ENCODE measurements at places on chromosomes 4 and X.
A peak's percentile ranks its signal among the peaks of the same experiment; 100 is the strongest.

- H3K4me3 ChIP-seq, result no peak overlapping the region
- H3K27me3 ChIP-seq, result no peaks in the 10 kb centered on the region
- DNase-seq, result no peak
- no peak overlapping the region for H3K27ac ChIP-seq
- no peaks in the 10 kb centered on the region for H3K36me3 ChIP-seq
These were observed 82.5 kb upstream of the LCORL start for GRCh38 chr4:18103876-18104605.

DNA sequence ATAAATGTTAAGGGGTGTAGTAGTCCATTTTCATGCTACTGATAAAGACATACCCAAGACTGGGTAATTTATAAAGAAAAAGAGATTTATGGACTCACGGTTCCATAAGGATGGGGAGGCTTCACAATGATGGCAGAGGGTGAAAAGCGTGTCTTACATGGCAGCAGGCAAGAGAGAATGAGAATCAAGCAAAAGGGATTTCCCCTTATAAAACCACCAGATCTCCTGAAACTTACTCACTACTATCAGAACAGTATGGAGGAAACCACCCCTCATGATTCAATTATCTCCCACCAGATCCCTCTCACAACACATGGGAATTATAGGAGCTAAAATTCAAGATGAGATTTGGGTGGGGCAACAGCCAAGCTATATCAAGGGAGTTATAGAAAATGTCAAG, 329.2 kb downstream of the DTHD1 start:
- no peak overlapping the region for H3K4me3 ChIP-seq
- no peaks in the 10 kb centered on the region for H3K27me3 ChIP-seq
- H3K27ac ChIP-seq, result no peak overlapping the region
- no peaks in the 10 kb centered on the region for H3K36me3 ChIP-seq
- H3K4me1 ChIP-seq, result no peaks in the 10 kb centered on the region

DNA sequence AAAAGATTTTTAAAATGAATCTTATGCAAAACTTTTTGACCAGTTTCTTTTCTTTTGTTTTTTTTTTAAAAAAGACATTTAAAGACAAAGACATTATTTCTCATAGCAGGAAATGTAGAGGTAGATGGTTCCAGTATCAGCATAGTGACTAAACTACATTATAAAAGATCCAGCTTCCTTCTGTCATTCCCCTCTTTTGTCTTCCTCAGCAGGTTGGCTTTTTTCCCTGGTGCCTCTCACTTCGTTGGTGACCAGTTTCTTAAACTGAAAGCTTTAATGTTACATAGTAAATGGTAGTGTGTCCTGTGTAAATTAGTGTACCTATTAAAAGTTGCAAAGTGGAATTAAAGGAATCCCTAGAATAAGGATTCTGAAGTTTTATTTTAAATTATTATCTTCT, 36.1 kb downstream of the DCK start:
- H3K4me1 ChIP-seq, result peaks cover 11% of the 10 kb centered on the region
- no peak overlapping the region for H3K27ac ChIP-seq
- no peak overlapping the region for H3K4me3 ChIP-seq
- peaks cover 17% of the 10 kb centered on the region for H3K36me3 ChIP-seq
- no peak for DNase-seq

- no peaks in the 10 kb centered on the region for H3K4me1 ChIP-seq
- no peak for DNase-seq
- no peaks in the 10 kb centered on the region for H3K36me3 ChIP-seq
These were observed 484.5 kb downstream of the PACRGL start for GRCh38 chr4:21184788-21185187.

DNA sequence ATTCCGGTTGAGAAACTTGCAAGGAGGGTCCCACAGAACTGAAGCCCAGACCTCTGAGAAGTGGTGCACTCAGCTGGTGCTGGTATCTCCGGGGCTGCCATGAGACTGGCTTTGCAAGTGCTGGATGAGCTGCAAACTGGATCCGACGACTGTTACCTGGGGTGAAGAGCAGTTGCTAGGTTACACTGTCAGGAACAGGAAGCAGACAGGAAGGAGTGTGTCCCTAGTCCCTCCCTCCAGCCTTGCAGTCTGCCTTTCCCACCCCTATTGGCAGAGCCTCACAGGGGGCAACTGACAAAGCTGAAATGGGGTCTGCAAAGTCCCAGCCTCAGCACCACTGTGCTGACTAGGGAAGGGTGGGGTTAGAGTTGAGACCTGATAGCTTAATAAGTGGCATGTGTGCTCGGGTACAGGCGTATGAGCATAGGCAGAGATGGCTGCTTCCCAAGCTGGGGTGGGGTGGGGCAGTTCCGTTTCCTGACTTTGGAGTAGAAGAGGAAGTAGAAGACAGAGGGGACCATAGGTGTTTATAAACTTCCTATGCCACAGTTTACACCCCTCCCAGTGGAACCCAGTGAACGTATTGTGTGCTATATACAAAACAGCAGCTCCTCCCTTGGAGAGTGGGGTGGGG, 18.0 kb downstream of the PPEF1 start:
- H3K36me3 ChIP-seq, result no peaks in the 10 kb centered on the region
- no peak overlapping the region for H3K4me3 ChIP-seq
- H3K4me1 ChIP-seq, result peaks cover 5% of the 10 kb centered on the region
- no peaks in the 10 kb centered on the region for H3K27me3 ChIP-seq
- no peak overlapping the region for H3K27ac ChIP-seq

GRCh38 chrX:23356189-23356588, 21.5 kb downstream of the PTCHD1 start:
- no peaks in the 10 kb centered on the region for H3K27me3 ChIP-seq
- no peaks in the 10 kb centered on the region for H3K4me1 ChIP-seq
- H3K36me3 ChIP-seq, result no peaks in the 10 kb centered on the region
- no peak for DNase-seq

GRCh38 chr4:65670331-65671031, at the start of gene EPHA5:
TSS of gene EPHA5 (minus strand) at chr4:65670489. CDS start at chr4:65669742, 747 bp downstream.
- peak within 1 kb of the TSS; percentile 72 for H3K4me3 ChIP-seq
- H3K36me3 ChIP-seq, result no peaks in the 10 kb centered on the region
- peaks cover 87% of the 10 kb centered on the region for H3K27me3 ChIP-seq
- H3K4me1 ChIP-seq, result peaks cover 25% of the 10 kb centered on the region
- peak within 1 kb of the TSS; percentile 31 for H3K27ac ChIP-seq

DNA sequence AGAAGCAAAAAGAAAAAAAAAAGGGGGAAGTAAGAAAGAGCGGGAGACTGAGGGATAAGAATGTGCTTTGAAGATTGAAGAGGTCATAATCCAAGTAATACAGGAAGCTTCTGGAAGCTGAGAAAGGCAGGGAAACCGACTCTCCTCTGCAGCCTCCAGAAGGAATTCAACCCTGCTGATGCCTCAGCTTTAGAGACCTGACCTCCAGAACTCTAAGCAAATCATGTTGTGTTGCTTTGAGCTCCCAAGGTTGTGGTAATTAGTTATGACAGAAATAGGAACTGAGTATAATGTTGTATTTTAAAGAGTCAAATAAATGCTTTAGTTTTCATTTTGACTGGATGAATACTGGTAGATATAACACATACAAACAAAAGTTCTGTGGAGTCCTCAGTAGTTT, 48.0 kb upstream of the FAT1 start:
- no peak for DNase-seq
- peaks cover 4% of the 10 kb centered on the region for H3K27me3 ChIP-seq
- peaks cover 6% of the 10 kb centered on the region for H3K4me1 ChIP-seq
- no peaks in the 10 kb centered on the region for H3K36me3 ChIP-seq
- H3K27ac ChIP-seq, result no peak overlapping the region

DNA sequence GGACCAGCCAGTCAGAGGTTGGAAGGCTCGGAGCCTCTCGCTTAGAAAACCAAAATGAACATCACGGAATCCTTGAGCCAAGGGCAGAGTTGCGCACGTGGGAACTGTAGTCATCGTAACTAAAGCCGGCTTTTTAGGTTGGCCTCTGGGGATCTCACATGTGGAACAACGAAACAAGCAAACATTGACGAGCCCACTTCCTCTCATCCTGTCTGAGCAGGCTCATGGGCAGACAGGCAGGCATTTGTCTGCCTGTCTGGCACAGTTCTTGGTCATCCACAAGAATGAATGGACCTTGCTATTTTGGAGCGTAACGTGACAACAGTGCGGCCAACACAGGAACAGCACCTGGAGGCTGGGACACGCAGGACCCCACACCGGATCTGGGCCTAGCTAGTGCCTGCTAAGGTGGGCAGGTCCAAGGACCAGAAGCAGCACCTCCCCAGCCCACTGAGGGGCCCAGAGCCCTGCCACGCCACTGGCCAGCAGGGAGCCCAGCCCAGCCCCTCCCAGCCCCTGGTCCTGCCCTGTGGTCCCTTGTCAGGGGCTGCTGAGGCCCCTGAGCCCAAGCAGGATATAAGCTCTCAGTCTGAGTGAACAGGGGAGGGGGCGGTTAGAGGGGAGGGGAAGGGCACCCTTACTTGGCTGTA, 9.2 kb upstream of the TREX2 start:
- no peaks in the 10 kb centered on the region for H3K27me3 ChIP-seq
- peaks cover 10% of the 10 kb centered on the region for H3K36me3 ChIP-seq
- H3K4me1 ChIP-seq, result peaks cover 2% of the 10 kb centered on the region

DNA sequence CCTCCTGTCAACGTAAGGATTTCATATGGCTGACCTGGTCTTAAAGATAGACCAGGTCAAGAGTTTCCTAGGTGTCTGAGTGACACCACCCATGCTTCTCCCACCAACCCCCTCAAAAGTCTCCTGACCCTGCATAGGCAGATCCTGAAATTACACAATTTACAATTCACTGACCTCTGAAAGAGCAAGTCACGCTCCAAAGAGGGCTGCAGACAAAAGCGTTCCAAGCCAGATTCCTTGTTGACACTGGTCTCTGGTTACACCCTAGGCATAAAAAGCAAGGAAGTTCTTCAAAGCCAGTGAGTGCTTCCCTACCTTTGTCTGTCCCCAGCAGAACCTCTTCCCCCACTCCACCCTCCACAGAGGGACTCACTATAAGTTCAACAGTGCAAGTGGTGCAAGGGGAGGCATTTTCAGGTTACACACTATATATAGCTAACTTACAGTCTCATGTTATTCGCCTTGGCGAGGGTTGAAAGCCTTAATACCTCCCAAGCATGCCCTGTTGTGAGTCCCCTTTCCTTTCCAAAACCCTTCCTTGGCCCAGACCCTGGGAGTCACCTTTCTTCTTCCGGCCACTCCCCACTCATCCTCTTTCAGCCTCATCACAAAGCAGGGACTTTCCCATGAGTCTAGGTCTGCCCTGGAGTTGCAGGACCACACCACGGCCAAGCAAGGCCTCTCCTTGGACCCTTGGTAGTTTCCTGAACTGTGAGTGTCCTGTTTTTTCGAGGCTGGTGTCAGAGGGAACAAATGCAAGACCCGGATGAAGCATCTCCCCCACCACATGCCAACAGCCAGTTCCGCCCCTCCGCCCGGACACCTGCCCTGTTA, 58.0 kb upstream of the KLF3 start:
- H3K4me1 ChIP-seq, result peaks cover 18% of the 10 kb centered on the region
- H3K27me3 ChIP-seq, result no peaks in the 10 kb centered on the region
- H3K36me3 ChIP-seq, result peaks cover 2% of the 10 kb centered on the region

DNA sequence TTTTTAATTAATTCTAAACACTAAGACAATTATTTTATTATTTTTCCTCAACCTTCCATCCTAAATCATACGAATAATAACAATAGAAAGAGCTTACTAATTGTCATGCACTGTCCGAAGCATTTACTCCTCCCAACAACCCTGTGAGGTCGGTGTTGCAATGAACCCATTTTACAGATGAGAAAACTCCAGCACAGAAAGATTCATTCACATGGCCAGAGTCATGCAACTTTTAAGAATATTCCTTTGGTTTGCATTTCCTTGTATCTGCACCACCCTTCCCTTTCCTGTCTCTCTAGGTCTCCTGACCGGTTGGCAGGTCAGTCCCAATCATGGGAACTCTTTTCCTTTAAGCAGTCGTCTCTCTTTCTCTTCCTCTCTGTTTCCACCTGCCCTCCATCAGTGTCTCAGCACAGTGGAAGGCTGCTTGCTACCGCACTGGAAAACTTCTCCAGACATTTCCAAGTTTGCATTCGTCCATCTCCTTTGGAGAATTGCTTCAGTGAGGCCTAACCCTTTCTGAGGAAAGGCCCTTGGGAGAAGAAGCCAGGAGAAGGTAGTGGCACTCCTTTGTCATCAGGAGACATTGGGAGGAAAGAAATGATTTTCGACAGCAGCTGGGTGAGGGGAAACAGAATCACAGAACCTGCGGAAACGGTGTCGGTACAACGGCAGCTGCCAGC, 1.9 kb upstream of the TMSB4X start:
- peaks cover 12% of the 10 kb centered on the region for H3K36me3 ChIP-seq
- DNase-seq, result no peak

- H3K27ac ChIP-seq, result no peak overlapping the region
- H3K36me3 ChIP-seq, result no peaks in the 10 kb centered on the region
- DNase-seq, result no peak
- H3K27me3 ChIP-seq, result no peaks in the 10 kb centered on the region
These were observed 10.9 kb upstream of the LAS1L start for GRCh38 chrX:65545456-65545855.

GRCh38 chrX:26848511-26848910, 614.6 kb downstream of the PPP4R3C start:
- DNase-seq, result no peak
- no peaks in the 10 kb centered on the region for H3K36me3 ChIP-seq
- peaks cover 2% of the 10 kb centered on the region for H3K4me1 ChIP-seq
- H3K27ac ChIP-seq, result no peak overlapping the region

DNA sequence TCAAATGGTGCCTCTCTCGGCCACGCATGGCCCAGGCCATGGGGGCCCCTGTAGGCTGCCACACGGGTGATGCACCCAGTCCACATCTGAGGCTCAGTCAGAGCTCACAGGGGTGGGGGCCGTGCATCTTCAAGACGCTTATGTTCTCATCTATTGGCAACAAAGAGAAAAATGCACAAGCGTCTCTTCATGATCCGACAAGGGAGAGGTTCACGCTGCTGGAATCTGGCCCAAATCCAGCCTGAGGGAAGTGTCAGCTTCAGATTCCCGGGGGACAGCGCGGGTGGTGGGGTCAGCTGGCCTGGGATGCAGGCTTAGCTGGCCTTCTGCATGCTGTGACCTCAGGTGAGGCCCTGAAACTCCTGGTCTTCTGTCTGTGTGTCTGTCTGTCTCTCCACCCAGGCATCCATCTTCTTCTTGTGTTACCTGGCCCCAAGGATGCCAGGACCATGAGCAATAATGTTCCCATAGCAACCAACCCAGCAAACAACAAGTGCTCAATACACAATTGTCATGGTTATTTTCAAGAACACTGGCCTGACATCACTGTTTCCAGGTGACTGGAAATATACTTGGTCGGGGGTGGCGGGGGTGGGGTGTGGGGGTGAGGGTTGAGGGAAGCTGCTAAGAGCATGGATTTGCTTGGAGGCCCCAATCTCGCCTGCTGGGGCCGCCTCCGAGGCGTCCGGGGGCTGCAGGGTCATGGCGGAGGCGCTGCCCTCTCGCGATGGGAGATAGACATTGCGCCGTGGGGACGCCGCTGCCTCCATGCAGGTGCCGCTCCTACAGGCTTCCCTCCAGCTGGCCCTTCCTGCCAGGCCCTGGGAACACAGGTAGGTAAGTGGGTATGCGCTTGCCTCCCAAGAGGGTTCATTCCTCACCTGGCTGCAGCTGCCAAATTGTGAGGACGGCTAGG, 48.3 kb downstream of the ABLIM2 start:
- no peaks in the 10 kb centered on the region for H3K36me3 ChIP-seq
- no peak for DNase-seq
- peaks cover 2% of the 10 kb centered on the region for H3K27me3 ChIP-seq
- no peak overlapping the region for H3K27ac ChIP-seq
- peaks cover 6% of the 10 kb centered on the region for H3K4me1 ChIP-seq
- H3K4me3 ChIP-seq, result no peak overlapping the region

Measured in mesothelial cell of epicardium (in vitro differentiated cells).